Activated CD4-positive, alpha-beta T cell treated with anti-CD3 and anti-CD28 coated beads, Interleukin-2, Interleukin-6, amounts not matched to agents 100 ng/mL and 50 ng/mL, durations not matched to agents 16 hours and 8 hours (primary cell): ENCODE measurements at places on chromosomes 1 and 21.
A peak's percentile ranks its signal among the peaks of the same experiment; 100 is the strongest.

DNA sequence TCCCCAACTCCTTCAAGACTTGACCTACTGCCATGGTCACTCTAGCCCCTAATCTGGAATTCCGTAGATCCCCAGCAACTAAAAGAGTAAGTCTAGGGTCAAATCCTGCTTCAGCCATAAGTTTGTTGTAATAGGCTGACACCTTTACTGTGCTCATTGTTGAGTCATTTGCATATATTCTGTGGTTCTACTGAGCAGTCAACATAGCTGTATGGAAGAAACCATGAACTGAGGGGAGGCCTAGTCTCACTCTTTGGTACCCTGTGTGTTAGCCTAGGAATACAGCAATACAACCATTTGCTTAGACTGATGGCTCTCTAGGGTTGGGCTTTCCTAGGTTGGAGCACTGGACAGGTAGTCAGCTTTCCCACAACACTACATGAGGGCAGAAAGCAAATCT is 23.6 kb upstream of the SLC35D1 start:
- no peak for DNase-seq

- DNase-seq, result no peak
Measured at GRCh38 chr1:245715970-245716369, 561.2 kb downstream of the KIF26B start.

- DNase-seq, result no peak
Measured at GRCh38 chr1:189212606-189213005, 1265.1 kb downstream of the BRINP3 start.

GRCh38 chr1:234870020-234870981 is 258.3 kb downstream of the TOMM20 start:
- no peak for DNase-seq

GRCh38 chr1:67722292-67722944 is 37.4 kb downstream of the GADD45A start:
- no peak for DNase-seq

DNA sequence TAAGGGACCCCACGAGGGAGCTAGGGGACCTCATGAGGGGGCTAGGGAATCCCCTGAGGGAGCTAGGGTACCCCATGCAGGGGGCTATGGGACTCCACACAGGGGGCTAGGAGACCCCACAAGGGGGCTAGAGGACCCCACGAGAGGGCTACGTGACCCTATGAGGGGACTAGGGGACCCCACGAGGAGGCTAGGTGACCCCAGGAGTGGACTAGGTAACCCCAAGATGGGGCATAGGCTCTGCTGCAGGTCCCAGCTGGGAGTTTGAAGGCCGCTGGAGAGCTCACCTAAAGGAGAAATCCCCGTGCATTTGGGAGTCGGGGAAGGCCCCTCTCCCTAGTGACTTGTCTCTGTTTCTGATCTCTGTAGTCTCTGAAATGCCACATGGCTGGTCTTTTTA is 50.0 kb upstream of the DMRTB1 start:
- DNase-seq, result no peak

DNA sequence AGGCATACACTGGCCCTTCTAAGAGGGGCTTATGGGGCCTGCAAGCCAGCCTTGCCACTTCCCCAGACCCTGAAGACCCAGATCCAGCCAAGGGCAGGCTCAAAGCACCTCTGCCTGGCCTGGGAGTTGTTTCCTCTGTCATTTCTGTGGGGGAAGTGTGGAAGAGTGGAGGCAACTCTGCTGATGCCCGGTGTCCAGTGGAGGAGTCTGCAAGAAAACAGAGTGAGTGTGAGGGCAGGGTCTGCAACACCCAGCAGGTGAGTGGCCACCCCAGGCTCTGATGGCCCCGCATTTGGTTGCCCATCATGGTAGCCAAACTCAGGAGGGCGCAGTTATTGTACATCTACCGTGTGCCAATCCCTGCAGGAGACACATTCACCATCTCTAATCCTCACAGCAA is 8.4 kb downstream of the CLEC20A start:
- no peak for DNase-seq

DNA sequence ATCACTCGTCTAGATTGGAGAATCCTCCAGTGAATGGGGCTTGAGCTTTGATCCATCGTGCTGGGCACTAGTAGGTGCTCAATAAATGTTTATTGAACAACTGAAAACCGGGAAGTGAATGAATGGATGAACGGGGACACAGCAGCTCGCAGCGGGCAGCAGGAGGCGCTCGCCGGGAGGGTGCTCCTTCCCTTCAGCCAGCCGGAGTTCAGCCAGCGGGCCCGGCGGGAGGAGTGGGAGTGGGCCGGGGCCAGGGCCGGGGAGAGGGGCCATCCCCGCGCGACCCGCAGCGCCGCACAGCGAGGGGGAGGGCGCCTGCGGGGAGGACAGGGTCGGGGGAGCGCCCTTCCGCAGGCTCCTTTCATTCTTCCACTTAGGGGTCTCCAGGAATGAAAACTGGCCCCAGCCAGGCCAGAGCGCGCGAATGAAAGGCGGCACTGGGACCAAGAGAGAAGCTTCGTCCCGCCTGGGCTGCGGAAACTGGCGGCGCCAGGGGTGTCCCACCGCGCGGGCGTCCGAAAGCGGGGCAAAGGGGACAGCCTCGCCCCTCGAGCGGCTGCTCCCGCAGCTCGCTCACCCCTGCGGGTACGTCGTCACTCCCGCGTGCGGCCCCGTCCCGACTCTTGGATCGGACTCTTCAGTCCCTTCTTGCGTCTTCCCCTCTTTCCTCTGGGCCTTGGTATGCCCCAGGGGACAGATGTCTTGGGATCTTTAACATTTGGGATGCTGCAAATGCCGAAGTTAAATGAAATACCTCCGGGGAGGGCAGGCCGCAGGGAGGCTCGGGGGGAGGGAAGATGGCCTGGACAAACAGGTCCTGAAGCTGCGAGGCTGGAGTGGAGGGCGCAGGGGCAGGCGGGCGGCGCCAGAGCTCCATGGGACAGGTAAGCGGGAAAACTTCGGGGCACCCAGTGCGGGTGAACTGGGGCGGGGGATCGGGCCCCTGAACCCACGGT is 3.6 kb upstream of the INAVA start:
- no peak for DNase-seq

DNA sequence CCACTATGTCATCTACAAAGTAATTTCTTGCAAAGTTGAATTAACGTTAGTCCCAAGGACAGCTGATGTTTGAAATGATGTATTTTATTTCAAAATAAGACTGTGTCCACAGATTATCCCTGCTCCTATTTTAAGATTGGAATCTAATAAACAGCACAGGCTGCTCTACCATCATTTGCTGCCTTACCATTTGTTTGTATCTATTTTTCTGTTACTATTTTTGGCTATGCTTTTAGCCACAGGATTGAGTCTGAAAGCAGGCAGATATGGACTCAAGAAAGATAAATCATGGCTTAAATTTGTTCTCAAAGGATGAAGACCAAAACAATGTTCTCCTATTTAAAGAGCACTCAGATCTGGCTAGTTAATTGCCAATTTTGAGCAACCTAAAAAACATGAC is 105.3 kb downstream of the RGS2 start:
- DNase-seq, result no peak

GRCh38 chr1:58785442-58786058 is 1.7 kb upstream of the JUN start:
- DNase-seq, result no peak

DNA sequence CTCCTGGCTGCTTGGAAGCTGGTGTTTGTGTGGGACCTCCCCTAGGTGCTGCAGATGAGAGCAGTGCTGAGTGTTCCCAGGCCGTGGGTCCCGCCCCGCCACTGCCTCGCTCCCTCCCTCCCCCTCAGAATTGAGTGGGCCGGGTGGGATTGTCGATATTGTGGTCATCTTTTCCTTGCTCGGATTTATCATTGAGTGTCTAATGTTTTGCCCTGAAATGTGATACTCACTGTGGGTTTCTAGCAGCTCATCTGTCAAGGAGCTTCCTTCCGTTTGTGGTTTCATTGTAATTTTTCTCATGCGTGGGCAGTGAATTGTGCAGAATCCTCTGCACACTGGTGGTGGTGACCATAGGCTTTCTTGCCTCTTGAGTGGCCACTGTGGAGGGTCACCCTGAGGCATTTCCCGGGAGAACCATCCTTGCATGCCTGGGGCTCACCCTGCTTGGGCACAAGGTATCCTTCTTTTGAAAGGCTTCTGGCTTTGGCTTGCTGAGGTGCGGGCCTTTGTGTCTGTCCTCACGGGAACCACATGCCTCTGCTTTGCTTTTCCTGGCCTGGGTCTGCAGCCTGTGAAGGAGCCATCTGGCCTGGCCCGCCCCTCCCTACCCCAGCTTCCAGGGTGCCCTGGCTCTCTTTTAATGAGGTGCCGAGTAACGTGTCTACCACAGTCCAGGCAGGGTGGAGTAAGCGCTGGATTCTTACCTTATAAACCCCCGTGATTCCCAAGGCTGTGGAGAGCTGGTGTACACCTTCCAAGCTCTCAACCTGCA is 25.6 kb downstream of the SLX9 start:
- peak; percentile 42 for DNase-seq

- DNase-seq, result peak; percentile 93
Measured at GRCh38 chr21:32612075-32612998, at the start of gene CFAP298. CFAP298 (minus strand) TSS chr21:32612377; CDS start chr21:32612243, 134 bp downstream.

GRCh38 chr1:245000872-245001188 is 136.5 kb upstream of the HNRNPU start:
- no peak for DNase-seq

DNA sequence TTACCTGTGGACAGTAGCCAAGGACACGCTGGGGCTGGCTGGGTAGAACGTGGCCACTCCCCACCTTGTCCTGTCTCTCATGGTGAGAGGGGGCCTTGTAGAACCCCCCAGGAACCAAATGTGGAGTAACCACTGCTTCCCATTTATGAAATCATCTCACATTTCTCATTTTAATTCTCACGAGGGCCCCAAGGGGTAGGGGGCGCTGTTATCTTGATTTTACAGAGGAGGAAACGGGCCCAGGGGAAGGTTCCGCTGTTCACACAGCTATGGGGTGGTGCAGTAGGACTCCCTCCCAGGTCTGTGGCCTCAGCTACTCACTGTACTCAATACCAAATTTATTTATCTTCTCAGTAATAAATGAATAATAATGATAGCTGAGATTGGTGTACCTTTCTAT is 5.5 kb downstream of the SMPDL3B start:
- peak; percentile 78 for DNase-seq

DNA sequence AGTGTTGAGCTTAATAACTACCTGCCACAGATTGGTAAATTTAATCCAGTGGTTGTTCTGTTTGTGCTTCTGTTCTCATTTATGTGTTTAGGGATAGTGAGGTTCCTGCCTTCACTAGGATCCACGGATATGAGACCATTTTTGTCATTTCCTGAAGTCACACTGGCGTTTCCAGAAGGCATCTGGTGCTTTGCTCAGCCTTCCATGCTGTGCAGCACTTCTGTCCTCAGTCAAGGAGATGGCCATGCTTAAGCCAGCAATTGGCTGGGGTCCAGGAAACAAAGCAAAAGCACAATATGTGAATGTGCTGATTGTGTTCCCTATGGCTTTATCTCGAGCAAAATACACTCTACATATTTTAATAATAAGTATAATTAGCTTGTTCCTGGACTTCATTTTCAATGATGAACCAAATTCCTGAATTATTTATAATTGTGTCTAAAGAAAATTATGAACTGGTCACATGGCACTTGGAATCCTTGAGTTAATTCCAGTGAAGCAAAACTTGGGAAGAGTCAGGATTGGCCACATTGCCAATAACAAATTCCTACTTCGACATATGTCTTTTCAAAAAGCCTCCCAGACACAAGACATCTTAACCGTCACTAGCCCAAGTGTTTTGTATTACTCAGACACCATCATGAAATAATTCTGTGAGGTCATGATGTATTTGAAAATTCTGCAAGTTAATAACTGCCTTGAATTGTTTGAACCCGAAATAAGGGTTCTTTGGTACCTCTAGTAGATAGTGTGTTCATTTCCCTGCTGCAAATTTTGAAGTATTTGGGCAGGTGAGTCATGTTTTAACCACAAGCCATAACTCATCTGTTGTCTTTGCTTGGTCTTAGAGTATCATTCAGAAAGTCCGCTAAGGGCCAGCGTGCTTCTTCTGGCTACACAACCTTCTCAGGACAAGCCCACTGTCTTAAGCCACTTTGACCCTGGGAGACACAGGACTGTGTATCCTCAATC is 412.4 kb downstream of the DISC1 start:
- DNase-seq, result peak; percentile 4

GRCh38 chr1:60329651-60330050 is 256.1 kb upstream of the C1orf87 start:
- DNase-seq, result no peak
